ENCODE measurements at places on chromosomes 5 and 9.

DNA sequence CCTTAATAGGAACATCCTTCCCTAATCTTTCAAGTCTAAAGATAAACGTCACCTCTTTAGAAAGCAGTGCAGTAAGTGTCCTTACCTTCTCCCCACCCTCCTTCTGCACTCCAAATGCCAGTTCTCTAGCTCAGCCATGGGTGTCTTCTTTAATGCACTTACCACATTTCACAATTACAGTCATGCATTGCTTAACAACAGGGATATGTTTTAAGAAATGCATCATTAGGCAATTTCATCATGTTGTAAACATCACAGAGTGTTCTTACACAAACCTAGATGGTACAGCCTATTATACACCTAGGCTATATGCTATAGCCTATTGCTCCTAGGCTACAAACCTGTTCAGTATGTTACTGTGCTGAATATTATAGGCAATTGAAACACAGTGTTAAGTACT, 91.2 kb downstream of the RFX3 start:
- no peak for DNase-seq

GRCh38 chr5:108747774-108748400, at the start of gene FER:
FER (plus strand) TSS chr5:108747897; CDS start chr5:108798183, 50,286 bp downstream.
- DNase-seq: no peak

GRCh38 chr9:8400378-8400777, 600.8 kb upstream of the DMAC1 start:
- no peak for DNase-seq

DNA sequence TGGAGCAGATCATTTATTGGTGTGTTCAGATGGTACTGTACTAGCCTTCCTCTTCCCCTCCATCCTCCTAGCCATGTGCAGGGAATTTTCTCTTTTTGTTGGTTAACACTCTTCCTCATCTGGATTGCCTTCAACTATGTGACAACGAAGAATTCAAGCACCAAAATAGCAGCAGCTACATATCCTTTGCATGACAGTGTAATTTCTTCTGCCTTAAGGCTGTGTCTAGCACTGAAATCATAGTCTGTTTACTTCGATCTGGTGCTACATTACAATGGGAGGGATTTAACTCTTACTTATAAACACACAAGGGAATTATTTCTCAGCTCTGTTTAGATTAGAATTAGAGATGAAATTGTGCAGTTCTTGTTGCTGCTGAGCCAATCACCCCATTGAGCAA, 260.4 kb downstream of the ARL15 start:
- no peak for DNase-seq

DNA sequence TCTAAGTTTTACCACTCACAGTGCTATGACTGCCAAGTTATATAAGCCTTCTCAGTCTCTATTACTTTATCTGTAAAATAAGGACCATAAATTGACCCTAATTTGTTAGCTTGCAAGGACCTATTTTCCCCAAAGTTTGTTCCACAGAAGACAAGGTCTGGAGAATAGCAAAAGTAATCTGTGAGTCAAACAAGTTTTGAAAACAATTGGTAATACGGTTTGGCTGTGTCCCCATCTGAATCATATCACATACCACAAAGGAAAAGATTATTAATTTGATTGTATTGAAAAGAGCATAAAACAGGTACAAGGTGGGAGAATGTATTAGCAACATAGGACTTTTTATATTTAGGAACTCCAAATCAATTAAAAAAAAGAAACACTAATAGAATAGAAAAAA, 124.0 kb upstream of the TARS1 start:
- no peak for DNase-seq

DNA sequence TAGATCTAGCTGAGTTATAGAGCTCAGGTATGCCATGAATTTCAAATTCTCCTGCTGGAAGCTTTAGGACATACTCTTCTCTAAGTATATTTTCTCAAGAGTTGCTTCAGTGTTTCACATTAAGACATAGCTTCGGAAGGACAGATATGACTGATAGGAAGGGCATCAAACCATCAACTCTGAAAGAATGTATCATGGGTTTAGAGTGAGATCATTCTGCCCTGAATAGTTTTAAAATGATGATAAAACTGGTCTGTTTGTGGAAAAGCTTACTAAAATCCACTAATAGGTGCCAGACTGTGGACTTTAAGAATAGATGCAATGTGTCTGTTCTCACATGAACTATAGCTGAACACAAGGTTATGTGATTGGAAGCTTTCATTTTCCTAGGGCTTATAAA, 8.4 kb downstream of the SPEF2 start:
- DNase-seq: no peak

DNA sequence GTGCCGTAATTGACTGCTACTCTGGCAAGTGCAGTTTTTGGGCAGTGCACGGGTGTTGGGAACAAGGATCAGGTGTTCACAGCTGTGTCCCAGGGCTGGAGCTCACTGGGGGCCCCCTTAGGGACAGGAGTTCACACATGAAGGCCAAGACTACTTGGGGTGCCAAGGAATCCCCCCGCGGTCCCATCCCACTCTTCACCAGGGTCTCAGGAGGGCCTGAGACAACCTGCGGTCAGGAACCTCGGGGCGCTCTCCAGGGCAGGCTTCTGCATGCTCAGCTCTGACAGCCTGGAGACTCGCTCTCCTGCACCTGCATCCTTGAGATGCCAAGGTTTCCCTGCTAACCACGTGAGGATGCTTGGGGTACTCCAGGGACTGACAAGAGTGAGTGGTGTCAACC, 2.3 kb upstream of the MAN1B1 start:
- no peak for DNase-seq

- no peak for DNase-seq
These were observed 64.2 kb upstream of the IRX1 start for GRCh38 chr5:3531320-3531986.

- no peak for DNase-seq
These were observed 474.5 kb downstream of the ZSWIM6 start for GRCh38 chr5:61806491-61807020.

- DNase-seq: no peak
These were observed 4.4 kb downstream of the LCN9 start for GRCh38 chr9:135667463-135668001.

DNA sequence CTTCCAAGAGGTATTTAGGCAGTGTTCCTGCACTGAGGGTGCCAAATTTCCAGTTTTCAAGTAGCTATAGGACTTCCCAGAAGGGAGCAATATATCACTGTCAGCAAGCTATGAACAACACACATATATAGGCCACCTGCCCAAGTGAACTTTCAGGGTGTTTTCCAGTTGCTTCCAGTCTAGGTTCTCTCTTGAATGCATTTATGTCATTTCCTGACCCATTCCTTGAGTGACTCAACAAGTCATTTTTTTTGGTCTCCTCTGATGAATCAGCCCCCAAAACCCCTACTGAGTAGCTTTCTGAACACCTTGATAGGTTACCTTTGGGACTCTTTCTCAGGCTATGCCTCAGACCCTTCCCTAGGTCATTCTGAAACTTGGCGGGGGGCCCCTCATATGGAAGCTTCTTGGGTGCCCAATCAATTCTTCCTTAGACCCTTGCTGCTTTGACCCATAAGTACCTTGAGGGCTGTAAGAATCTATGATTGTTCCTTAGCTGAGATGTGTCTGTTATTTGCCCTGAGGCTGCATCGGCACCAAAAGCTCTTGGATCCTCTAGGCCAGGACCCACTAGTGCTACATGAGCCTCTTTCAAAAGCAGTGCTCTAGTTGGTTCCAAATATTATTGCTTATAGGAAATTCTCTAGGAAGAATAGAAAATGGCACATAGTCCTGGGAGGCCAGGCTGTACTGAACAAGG, 12.4 kb downstream of the DNAJB5 start:
- no peak for DNase-seq

DNA sequence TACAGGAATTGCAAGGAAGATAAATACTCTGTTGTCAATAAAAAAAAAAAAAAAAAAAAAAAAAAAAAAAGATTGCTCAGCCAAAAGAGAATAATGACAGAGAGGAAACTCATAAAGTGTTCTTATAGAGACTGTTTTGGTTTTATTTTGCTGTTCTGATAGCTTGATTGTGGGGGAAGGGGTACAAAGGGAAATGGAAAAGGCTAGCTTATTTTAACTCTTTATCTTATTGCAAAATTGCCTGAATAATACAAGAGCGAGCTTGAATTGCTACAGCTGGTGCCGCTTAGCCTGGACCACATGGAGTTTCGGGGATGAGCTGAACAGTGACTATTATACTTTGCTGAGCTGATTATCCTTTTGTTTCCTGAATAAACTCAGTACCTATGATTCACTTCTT, 31.0 kb upstream of the SHISAL2B start:
- no peak for DNase-seq

DNA sequence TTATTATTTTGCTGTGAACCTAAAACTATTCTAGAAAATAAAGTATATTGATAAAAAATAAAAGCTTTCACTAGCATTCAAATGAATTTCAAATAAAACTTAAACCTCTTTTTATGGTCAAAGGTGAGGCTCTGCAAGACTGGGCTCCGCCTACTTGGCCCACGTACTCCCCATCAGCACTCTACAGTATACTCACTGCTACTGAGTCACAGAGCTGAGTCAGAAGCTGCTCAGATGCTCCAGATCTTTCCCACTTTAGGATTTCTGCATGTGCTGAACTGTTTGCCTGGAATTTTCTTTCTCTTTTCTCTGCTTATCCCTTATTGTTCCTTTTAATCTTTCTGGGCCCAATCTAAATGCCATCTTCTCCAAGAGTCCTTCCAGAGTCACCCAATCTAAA, 331.9 kb upstream of the CCNG1 start:
- no peak for DNase-seq

GRCh38 chr9:70462300-70462699, 47.8 kb upstream of the KLF9 start:
- DNase-seq: no peak

DNA sequence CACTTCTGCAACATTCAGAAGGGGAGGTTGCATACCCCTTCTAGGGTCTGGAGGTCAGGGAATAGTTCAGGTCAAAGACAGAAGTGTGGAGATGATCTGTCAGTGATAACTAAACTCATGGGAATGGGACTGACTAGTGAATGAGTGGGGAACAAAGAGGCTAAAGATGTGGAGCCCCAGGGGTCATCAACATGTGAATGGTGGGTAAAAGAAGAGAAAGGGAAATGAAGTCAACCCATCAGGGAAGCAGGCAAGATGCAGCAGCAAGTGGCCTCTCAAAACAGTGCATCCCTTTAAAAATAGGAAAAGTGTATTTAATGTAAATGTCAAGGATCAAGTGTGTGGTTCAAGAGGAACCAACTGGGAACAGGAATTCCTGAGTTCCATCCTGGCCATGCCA, 69.9 kb downstream of the PLPPR1 start:
- no peak for DNase-seq

DNA sequence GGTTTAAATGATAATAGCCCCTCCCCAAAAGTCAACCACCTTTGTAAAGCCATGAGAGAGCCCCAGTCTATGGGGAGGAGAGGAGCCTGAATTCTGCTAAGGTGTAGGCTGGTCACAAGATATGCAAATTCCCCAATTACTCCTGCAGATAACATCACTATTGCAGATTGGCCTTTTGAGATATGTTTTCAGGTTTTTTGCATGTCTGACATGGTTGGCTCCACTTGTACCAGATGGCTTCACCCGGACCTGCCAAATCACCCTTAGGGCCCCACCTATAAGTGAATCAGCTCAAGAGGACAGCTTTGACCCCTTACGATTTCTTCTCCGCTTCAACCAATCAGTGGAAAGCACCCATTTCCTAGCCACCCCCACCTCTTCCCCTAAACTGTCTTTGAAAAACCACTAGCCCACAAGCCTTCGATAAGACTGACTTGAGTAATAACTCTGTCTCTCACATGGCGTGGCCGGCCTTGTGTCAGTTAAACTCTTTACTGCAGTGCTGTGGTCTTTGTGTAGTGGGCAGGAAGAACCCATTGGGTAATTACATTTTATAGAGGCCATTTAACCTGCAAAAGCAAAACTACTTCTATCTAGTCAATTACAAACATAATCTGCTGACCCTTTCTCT, 69.7 kb downstream of the PRLR start:
- DNase-seq: no peak

DNA sequence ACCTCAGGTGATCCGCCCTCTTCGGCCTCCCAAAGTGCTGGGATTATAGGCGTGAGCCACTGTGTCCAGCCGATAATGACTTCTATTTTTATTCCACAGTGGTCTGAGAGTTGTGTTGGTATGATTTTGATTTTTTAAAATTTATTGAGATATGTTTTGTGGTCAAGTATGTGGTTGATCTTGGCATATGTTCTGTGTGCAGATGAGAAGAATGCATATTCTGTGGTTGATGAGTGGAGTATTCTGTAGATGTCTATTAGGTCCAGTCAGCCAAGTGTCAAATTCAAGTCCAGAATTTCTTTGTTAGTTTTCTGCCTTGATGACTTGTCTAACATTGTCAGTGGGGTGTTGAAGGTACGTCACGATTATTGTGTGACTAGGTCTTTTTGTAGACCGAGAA, 338.2 kb upstream of the TARS1 start:
- no peak for DNase-seq

DNA sequence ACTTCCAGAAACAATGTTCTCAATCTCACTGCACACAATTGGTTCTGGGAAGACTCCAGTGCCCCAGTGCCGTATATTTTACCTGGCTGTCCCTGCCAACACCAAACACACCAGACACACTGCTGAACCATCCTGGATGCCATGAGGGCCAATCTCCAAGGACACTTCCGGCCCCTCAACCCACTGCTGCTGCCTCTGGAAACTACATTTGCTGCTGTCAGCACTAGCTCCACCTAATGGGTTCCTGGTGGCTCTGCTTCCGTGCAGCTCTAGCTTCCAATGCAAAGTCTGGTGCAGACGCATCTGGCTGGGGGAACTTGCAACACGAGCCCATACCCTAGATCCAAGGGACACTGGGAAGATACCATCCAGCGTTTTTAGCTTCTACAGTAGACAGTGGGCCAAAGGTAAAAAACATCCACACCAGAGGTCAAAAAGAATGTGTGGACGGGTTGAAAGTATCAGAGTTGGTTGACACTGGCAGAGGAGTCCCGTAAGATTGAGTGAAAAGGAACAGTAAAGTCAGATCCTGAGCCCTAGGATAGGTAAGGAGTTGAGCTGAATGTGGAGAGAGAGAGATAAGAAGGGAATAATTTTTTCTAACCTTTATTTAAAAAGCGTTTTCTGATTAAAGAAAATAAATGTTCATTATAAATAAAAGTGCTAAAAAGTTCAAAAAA, 99.7 kb upstream of the KIF2A start:
- no peak for DNase-seq

DNA sequence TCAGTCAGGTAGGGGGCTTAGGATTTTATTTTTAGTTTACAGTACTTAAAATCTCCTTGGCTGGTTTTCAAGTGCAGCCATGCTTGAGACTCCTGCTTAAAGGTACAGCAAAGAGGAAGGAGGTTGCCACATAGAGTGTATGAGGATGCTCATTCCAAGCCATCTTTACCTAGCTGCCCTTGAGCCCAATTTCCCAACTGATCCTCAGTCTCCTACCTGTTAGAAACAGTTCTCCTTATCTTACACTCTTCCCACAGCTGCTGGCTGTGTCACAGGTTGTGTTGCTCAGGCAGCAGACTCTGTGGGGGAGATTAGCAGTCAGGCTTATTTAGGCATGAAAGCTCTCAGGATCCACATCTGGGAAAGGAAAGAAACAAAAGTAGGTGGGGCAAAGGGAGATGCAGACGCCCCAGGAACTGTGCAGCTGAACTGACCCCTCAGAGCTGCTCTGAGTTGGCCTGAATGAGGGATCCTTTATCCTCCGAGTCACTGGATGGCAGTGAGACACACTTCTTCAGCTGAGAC, 95.1 kb downstream of the NMUR2 start:
- DNase-seq: no peak
